Right hindlimb (tissue), 1 donor: ENCODE measurements at places on chromosomes 4 and X.

- no peak for DNase-seq
Observed at GRCh38 chrX:56289449-56289848, 57.3 kb downstream of the KLF8 start.

DNA sequence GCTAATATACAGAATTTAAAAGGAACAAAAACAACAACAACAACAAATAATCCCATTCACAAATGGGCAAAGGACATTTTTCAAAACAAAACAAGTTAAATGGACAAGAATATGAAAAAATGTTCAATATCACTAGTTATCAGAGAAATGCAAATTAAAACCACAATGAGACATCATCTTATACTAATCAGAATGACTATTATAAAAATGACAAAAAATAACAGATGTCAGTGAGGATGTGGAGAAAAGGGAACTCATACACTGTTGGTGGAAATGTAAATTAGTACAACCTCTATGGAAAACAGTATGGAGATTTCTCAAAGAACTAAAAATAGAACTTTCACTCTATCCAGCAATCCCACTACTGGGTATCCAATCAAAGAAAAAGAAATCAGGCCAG, 92.6 kb downstream of the KIT start:
- no peak for DNase-seq

GRCh38 chrX:16063141-16063540, 60.2 kb upstream of the GRPR start:
- DNase-seq = no peak

DNA sequence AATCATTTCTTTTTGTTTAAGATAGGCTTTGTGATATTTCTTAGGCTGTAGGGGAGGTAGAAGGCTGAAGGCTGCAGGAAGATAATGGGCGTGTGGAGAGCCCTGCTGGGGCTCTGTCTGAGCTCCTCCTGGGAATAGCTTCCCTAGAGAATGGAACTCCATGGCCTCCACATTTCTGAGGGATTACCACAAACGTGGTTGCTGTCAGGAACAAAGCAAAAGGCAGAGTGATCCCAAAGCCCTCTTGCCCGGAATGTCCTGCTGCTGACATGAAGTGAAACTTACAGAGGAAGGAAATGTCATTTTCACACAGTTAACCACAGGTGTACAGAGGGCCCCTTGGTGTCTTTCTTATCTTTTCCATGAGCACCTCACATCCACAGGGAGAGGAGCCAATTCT, 89.3 kb downstream of the DDIT4L start:
- DNase-seq = no peak

DNA sequence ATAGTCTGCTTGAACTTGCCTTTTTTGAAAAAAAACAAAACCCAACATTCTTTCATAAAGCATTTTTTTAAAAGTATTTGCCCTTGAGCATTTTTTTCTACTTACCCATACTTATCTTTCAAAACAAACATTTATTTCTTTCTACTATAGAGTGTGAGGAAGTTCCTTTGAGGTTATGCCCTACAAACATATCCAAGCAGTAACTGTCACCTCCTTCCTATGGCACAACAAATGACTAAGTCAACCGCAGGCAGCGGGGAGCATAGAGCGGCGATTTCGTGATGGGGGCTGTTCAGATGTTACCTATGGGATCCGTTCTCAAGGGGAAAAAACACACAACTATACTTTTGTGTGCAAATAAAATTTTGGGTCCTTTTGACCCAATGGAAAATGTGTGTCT, 19.4 kb downstream of the SPRY1 start:
- no peak for DNase-seq

- DNase-seq = no peak
Observed at GRCh38 chr4:182289809-182290208, 46.6 kb downstream of the TENM3 start.

DNA sequence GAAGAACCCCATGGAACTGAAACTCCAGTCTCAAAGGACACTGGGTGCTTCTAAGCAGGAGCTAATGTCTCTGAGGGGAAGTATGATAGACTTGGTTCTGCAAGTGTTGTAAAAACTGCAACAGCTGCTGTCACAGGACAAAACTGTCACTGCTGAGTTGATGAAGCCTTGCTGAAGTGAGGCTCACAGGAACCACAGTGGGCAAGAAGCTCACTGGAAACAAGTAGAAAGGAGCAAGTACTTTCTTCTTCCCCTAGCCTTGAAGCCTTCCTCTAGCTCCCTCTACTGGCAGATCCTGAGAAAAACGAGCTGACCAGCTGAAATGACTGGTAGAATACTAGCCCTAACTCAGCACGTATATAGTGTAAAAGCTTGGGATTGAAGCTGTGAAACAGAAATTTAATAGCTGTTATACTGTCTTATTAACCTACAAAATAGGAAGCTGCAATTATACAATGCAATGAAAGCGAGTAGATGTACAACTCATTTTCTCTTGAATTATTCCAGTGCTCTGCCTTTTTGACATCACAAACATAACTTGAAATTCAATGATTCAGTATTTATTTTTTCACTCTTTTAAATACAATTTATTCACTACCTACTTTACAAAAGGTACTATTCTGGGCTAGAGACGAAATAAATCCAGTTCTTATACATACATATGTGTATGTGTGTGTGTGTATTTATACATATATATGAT, 91.4 kb downstream of the GABRB1 start:
- peak; percentile 57 for DNase-seq

DNA sequence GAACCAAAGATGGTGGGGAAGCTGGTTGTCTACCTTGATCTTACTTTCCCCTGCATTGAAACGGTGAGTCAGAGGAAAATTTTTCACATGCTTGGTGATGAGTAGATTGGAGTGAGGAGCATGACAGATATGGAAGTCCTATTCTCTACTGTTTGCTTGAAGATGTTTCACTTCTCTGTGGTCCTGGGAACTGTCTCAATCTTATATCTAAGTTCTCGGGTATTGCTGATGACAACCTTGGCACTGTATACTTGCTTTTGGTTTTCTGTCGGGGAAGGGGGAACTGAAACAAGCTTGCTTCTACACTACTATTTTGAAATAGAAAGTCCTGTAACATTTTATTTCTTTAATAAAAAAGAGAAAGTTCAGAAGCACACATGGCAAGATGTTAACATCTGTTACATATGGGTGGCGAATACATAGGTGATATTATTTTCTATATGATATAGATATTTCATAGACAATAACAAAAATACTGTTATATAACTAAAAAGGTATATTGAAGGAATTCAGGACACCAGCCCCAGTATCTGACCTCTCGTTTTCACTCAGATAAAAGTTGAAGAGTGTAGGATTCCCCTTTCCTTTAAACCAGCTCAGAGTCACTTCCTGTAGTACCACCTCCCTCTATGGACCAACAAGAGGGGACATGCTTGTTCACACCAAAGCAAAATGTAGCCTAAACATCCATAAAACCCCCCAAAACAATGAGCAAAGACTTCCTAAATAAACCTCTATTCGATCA, 88.8 kb downstream of the FMR1NB start:
- no peak for DNase-seq

DNA sequence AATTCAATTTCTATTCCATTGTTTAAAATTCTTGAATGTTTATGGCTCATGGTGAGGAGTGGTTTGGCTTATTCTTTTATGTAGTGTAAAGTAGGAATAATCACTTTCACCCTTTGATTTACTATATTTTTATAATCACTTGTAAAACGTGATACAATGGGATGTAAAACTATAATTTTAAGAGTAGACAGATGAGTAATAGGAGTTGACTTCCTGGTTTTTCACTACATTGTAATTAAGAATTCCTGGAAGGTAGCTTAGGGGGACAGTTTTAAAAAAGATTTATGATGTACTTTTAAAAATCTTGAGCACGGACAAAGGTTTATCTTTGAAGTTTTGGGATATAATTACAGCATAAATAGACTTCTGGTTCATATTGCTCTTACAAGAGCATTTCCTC, 65.3 kb downstream of the PDGFC start:
- no peak for DNase-seq

DNA sequence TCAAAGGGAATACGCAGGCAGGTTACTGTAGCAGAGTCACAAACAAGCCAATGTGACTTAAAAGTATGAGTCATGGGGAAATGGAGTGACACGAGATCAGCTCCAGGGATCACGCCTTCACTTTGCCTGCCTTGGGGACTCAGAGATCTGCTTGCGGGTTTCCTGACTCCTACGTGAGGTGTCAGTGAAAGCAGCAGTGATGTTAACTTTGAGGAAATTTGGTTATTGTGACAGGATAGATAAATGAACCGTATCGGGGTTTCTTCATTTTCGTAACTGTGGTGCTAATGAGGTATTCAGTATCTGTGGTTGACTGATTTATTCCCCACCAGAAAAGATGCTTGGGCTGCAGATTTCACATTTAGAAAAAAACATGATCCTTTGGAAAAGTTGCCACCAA, 383.3 kb upstream of the ZFP42 start:
- DNase-seq = no peak

DNA sequence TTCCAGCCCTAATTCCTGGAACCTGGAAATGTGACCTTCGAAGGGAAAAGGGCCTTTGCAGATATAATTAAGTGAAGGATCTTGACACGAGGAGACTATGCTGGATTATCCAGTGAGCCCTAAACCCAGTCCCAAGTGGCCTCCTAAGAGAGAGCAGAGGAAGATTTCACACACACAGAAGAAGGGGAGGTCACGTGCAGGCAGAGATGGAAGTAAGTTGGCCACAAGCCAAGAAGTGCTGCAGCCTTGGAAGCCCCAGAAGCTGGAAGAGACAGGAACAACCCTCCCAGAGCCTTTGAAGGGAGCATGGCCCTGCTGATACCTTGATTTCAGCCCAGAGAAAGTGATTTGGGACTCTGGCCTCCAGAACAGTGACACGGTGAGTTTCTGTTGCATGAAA, 51.9 kb downstream of the EVC2 start:
- no peak for DNase-seq
